Thyroid gland (tissue), 4 donors: ENCODE measurements at places on chromosomes 6 and 20. TPM values are rescaled to one million over a fixed set of nuclear protein-coding genes. Genes with fewer than 3 reads are reported as not detected.

Gene CCNC
- total RNA-seq: 74.2 TPM

- no peak for DNase-seq
Observed at GRCh38 chr6:162198925-162199324, 528.6 kb downstream of the PRKN start.

GRCh38 chr20:19779634-19780033, 21.6 kb downstream of the RIN2 start:
- no peak for DNase-seq

- DNase-seq: peak; percentile 5
Observed at GRCh38 chr20:40770564-40771307, 81.7 kb upstream of the MAFB start.

GRCh38 chr20:11311659-11312224, 606.0 kb upstream of the BTBD3 start:
- DNase-seq: no peak
